ENCODE measurements at places on chromosomes 1 and 21.

DNA sequence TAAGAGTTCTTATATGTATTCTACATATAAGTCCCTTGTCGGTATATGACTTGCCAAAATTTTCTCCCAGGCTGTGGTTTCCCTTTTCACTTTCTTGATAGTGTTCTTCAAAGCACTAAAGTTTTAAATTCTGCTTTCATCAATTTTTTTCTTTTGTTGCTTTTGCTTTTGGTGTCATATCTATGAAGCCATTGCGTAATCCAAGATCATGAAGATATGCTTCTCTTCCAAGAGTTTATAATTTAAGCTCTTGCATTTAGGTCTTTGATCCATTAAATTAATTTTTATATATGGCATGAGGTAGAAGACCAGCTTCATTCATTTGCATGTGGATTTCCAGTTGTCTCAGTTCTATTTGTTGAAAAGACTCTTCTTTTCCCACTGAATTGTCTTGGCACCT lies 22.2 kb downstream of the DESI2 start:
- peak; percentile 22 for DNase-seq

GRCh38 chr1:235078480-235079381 lies 49.9 kb downstream of the TOMM20 start:
- peak; percentile 82 for DNase-seq

GRCh38 chr21:35204850-35205541 lies 155.9 kb upstream of the RUNX1 start:
- peak; percentile 81 for DNase-seq

DNA sequence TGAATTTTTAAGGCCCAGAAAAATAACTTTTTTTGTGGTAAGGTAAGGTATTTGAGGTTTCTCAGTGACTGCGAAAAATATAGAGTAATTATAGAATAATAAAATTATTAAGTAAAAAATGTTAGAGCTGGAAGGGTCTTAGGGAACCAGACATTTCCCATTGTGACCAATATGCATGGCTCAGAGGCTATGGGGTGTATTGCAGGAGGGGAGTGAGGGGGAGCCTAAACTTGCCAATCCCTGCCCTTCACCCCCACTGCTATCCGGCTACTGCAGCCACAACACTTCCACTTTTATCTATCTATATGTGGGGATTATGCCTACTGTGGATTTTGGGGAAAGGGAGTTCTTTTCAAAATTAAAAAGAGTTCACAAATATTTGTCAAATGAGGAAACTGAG lies 7.6 kb upstream of the GADD45A start:
- no peak for DNase-seq

DNA sequence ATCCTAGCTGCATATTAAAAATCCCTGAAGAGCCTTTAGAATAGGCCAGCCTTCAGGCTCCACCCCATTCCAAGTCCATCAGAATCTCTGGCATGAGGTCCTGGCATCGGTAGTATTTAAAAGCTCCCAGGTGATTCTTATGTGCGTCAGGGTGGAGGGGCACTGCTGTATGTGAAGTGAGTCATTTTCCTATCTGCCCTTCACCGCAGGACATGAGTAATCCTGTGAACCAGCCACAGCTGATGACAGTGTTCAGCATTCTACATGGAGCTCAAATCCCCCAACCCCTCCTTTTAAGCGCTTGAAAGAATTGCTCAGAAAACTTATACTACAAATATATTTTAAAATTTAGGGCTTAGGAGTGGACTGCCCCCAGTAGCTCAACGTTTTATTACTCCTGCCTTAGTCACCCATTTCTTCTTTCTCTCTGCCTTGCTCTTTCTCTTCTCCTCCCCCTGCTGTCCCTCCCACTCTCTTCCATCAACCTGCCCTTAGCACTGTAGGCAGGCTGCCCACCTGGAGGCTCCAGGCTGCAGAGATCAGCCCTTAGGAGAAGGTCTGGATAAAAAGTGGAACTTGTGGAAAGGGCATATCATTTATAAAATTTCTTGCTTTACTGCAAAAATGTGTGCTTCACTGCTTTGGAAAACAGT lies 73.8 kb upstream of the ZNF281 start:
- peak; percentile 95 for DNase-seq

GRCh38 chr1:10598389-10598702 lies 123.6 kb downstream of the PEX14 start:
- no peak for DNase-seq

GRCh38 chr1:105608713-105609112 lies 1447.8 kb upstream of the PRMT6 start:
- no peak for DNase-seq

- no peak for DNase-seq
Observed at GRCh38 chr1:81380436-81380835, 420.3 kb upstream of the ADGRL2 start.

GRCh38 chr1:174769961-174770549 lies 229.7 kb upstream of the CACYBP start:
- DNase-seq = peak; percentile 55

DNA sequence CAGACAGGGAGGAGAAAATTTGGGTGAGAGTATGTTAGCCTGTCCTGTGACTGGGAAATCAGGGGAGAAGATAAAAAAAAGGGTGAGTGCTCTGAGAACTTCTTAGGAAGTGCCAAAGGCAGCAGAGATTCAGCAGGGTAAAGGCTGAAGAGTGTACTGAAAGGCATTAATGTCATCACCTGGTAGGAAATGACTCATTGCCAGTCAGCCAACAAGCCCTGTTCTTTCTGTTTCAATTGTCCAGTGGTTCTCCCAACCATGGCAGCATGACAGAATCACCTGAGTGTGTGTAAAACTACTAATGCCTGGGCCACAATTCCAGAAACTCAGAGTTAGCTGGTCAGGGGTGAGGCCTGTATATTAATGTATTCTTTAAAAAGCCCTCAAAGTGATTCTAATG lies 83.5 kb downstream of the INTS7 start:
- DNase-seq = peak; percentile 53

DNA sequence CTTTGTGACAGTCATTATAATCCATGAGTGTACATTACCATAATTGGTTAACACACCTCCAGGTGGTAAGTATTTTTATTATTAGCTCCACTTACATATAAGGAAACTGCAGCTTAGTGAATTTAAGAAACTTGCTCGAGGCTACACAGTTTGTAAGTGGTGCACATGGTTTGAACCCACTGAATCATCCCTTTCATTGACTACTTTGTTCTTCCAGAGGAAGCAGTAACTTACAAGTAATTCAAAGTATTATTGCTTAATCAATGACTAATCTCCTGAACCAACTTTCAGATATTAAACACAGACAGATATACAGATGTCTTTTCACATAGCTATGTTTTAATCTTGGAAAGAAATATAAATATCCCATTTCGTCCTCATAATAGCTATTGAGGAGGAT lies 18.7 kb upstream of the CLDN8 start:
- DNase-seq = peak; percentile 12

- DNase-seq = no peak
Observed at GRCh38 chr1:43484367-43484766, 30.6 kb upstream of the HYI start.

DNA sequence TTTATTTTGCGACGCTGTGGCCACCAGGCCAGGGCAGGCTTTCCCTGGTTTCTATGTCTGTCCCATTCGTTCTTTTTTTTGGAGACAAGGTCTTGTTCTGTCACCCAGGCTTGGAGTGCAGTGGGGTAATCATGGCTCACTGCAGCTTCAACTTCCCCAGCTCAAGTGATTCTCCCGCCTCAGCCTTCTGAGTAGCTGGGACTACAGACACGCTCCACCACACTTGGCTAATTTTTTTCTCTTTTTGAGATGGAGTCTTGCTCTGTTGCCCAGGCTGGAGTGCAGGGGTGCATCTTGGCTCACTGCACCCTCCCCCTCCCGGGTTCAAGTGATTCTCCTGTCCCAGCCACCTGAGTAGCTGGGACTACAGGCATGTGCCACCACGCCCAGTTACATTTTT lies 43.4 kb upstream of the WNT4 start:
- DNase-seq = no peak

DNA sequence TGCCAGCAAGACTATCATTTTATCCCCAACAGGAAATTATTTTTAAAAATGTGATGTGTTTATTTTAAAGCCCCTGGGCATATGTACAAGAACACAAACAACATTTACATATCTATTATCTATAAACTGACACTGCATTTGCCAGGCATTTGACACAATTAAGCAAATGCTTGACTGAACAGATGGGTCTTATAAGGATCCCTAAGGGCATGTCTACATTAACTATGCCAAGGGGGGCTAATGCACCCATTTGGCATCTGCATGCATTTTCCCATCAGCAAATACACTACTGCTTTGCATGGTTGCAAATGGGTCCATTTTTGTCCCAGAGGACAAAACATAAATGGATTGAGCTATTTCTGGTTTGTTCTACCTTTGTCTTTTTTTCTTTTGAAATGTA lies 884.8 kb upstream of the B3GALT2 start:
- DNase-seq = no peak

DNA sequence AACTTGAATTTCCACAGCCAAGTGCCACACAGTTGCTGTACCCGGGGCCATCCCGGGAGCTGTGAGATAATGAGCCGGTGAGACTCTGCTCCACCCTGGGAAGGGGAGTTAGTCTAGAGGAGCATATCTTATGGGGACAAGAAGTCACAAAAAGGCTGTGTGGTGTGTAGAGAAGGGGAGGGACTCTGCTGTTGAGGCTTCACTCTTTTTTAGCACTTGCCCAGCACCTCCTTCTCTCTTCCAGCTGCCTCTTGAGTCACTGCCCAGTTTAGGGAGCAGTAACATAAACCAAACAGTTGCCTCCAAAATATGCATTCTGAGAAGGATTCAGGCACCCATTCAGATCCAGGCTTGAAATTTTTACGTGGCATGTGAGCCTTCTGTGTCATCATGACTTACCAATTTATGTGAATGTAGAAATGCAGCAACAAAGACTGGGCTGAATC lies 744 bp upstream of the WDR26 start:
- DNase-seq = peak; percentile 35

GRCh38 chr1:46621930-46622329 lies 5.3 kb upstream of the MOB3C start:
- peak; percentile 44 for DNase-seq

- DNase-seq = no peak
Observed at GRCh38 chr1:2289607-2290006, 61.5 kb downstream of the SKI start.

GRCh38 chr1:63642901-63643300 lies 49.7 kb downstream of the PGM1 start:
- DNase-seq = no peak

- DNase-seq = no peak
Observed at GRCh38 chr1:209876078-209876800, 48.5 kb downstream of the UTP25 start.

- DNase-seq = no peak
Observed at GRCh38 chr1:224545571-224545970, 70.5 kb upstream of the CNIH3 start.

- peak; percentile 37 for DNase-seq
Observed at GRCh38 chr1:225554216-225554812, 98.6 kb downstream of the ENAH start.

- DNase-seq = no peak
Observed at GRCh38 chr1:56315293-56315942, 263.9 kb downstream of the PLPP3 start.

DNA sequence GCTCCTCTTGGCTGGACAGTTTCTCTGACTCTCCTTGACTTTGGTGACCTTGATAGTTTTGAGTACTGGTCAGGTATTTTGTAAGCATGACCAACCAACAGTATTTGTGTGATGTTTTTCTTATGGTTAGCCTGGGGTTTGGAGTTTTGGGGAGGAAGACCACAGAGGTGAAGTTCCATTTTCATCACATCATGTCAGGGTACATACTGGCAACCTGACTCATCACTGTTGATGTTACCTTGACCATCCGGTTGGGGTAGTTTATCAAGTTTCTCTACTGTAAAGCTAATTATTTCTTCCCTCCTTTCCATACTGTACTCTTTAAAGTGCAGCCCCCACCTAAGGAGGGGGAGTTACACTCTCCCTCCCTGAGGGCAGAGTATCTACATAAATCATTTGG lies 13.4 kb downstream of the OSCP1 start:
- DNase-seq = peak; percentile 63

DNA sequence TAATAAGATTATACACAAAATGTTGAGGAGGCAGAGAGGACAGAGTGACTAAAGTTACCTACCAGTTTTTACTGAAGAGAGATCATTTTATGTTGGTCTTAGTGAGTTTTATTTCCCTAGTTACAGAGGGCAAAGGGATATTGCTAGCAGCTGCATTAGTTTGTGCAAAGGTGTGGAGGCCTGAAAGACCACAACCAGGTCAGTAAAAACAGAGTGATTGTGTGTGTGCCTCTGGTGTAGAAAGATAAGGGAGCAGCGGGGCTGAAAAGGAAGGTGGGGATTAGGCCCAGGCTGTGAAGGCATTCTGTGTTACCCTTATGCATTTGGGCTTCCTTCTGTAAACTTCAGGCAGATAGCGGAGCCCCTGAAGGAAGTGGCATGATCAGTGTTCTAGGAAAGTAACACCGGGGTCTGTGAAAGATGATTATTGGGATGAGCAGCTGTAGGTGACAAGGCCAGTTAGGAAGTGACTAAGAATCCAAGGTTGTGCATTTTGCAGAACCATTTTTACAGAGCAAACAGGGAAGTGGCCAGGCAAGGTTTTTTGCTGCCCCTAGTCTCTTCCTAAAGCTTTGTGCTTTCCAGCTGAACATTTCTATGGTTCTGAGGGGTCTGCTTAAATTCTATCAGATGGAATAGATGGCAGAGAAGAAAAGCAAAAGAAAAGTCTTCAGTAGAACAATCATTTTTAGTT lies 3.7 kb downstream of the GADD45A start:
- no peak for DNase-seq

- peak; percentile 69 for DNase-seq
Observed at GRCh38 chr1:43786201-43786958, 79.0 kb downstream of the ST3GAL3 start.

DNA sequence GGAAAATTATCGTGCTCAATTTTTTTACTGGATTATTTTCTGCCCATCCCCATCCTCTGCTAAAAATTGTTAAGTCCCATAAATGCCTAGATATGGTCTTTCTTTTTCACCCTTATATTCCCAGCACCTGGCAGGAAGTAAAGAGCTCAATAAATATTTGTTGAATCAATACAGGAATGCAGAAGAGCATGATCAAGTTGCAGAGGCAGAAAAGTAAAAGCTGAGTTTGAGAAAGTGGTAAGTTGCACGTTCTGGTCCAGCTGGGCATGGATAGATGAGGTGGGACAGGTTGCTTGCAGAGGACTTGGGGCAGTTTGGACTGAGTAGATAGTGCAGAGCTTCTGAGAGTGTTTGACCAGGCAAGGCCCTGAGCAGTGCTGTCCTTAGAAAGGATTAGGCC lies 40.1 kb downstream of the ZNF281 start:
- DNase-seq = no peak
